ENCODE measurements at places on chromosomes 3 and 15.

DNA sequence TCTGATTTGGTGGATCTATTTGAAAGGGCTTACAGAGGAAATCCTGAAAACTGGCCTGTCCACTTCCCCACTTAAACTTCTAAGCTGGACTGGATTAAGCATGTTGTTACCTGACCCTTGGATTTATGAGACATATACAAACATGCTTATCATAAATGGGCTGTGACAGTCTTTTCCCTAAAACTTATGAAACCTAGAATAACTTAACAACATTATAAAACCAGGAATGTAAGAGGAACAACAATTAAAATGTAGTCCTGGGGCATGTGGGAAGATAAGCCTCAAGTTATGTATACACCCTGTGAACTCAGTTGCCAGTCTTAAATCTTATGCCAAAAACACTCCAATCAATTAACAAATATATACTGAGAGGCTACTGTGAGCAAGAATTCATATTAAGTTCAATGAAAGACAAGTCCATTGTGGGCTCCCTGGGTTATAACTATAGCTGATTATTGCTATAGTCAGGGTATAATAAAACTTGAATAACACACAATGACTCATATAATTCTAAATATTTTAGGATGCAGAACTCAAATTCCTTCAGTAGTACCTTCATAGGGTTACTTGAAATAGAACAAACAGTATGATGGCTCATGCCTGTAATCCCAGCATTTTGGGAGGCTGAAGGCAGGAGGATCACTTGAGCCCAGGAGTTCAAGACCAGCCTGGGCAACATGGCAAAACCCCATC is 87.2 kb upstream of the PPIB start:
- peak; percentile 35 for DNase-seq

DNA sequence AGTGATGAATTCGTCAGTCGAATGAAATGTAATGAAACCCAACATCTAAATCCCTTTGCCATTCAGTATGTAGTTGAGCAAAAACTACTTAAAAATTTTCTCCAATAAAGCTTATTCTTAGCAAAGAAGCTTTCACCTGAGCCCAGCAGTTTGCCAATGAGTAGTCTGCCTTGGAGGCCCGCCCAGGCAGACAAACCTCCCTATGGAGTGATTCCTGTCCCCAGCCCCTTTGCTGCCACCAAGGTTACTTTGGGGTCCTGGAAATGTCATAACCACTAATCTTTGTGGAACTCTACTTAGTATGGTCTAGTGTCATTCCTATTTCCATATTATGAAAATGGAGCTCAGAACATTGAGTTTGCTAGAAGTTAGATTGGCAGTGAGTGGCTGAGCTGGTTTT is 12.1 kb downstream of the UBAP1L start:
- no peak for DNase-seq

DNA sequence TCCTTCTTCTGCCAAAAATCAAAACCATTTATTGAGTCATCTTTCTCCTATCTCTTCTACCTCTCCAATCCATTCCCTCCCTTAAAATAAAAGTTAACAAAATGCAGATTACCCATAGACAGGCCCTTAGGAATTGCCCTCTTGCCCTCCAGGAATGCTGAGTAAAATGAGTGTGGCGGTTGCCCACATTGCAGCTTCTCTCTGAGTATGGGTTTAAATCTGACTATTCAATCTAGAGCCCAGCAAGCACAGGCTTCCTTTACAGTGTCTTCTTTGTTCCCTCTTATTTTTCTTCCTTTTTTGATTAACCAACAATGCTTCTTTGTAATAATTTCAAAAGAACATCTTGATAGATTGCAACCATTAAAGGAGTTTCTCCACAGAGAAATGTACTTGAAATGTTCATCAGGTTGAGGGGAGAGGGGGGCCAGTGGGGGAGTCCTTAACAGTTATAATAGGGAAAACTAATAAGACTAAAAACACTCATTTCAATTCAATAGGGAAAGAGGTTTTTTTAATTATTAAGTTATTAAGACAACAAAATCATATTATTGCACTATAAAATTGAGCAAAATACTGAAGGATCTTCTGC is 135.3 kb upstream of the LMCD1 start:
- DNase-seq: no peak

GRCh38 chr15:62020576-62021160 is 39.6 kb downstream of the VPS13C start:
- DNase-seq: peak; percentile 11

GRCh38 chr3:13480340-13481318 is 523 bp downstream of the HDAC11 start:
- DNase-seq: no peak

DNA sequence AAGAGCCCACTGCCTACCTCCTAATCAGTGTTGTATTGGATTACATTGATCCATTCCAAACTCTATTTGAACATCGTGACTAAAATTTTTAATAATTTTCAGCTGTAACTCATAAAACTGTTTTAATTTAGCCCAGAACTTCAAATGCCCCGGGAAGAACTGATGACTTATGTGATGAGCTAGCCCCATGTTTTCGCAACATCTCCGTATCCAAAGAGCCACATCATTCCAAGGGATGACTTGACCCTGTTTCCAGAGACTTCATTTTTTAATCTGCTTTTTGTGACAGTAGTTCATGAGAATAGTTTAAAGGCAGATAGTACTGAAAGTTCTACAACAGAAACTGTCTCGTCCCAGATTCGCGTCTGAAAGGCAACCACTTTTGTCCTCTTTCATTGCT is 97.4 kb downstream of the STAC start:
- peak; percentile 58 for DNase-seq

DNA sequence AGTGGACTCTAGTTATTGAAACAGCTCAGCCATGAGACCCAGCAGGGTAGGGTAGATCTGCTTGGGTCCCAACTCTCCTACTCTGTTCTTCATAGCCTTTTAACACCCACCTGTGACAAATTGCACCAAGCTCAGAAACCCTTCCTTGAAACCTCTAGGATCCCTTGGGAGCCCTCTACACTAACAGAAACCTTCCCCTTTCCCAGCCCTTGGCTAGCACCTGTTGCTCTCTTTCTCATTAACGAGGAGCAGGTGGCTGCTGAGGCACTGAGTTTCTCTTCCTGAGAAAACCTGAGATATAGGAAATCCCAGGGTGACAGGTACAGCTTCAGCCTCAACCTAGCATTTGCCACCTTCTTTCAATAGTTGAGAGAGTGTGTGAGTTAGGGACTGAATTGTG is 88.3 kb upstream of the CLSTN2 start:
- DNase-seq: no peak

- DNase-seq: peak; percentile 40
These were observed 9.5 kb downstream of the TTBK2 start for GRCh38 chr15:42911058-42911592.

- no peak for DNase-seq
These were observed 39.6 kb downstream of the SCAPER start for GRCh38 chr15:76865548-76865991.

DNA sequence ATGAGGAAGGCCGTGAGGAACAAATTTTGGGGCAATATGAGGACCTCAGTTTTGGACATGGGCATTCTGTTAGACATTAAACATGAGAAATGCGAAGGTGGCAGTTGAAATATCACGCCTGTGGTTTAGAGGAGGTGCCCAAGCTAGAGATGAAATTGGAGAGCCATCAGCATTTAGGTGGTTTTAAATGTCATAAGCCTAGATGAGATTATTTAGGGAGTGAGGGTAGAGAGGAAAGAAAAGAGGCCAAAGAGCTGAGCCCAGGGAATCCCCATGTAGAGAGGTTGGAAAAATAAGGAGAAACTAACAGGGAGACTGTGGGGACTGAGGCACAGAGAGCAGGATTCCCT is 14.9 kb downstream of the RTP1 start:
- no peak for DNase-seq
